ENCODE measurements at places on chromosomes 4 and X. TPM values are rescaled to one million over a fixed set of nuclear protein-coding genes. Genes with fewer than 3 reads are reported as not detected.

Gene UGT8
- total RNA-seq: not detected

Gene KCND1
- 0.19 TPM for total RNA-seq

Gene IRS4
- not detected for total RNA-seq

Gene FRMPD4
- under 0.01 TPM for total RNA-seq

Gene CXCL10
- 0.33 TPM for total RNA-seq

Gene PAGE1
- total RNA-seq: not detected

Data from vein endothelial cell (primary cell).